ENCODE measurements at places on chromosomes 12 and 14.

GRCh38 chr12:80116735-80117134 is 17.4 kb downstream of the OTOGL start:
- DNase-seq = no peak

GRCh38 chr12:52662918-52663229 is 10.9 kb upstream of the KRT2 start:
- DNase-seq = no peak

- no peak for DNase-seq
Observed at GRCh38 chr12:91704446-91704845, 441.2 kb downstream of the BTG1 start.

GRCh38 chr12:119440803-119441360 is 106.4 kb downstream of the CCDC60 start:
- no peak for DNase-seq

- no peak for DNase-seq
Observed at GRCh38 chr14:74347795-74348100, 523 bp upstream of the VRTN start.

DNA sequence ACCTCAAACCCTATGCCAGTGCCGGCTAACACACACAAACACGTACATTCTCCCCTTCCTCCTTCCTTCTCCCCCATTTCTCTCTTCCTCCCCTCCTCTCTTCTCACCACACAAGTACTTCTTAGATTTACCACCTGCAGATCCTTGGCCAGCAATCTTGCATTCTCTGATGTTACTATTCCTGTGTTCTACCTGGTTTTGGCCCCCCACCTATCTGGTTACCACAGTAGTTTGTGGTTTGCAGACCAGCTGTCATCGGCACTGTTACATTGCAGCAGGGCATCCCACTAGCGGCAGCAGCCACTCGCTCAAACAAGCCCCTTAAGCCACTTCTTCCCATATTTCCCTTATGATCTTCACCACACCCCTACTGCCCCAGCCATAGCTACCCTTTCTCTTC is 3.9 kb downstream of the ABHD4 start:
- DNase-seq = no peak

GRCh38 chr12:28991626-28992025 is 157.5 kb upstream of the FAR2 start:
- no peak for DNase-seq

DNA sequence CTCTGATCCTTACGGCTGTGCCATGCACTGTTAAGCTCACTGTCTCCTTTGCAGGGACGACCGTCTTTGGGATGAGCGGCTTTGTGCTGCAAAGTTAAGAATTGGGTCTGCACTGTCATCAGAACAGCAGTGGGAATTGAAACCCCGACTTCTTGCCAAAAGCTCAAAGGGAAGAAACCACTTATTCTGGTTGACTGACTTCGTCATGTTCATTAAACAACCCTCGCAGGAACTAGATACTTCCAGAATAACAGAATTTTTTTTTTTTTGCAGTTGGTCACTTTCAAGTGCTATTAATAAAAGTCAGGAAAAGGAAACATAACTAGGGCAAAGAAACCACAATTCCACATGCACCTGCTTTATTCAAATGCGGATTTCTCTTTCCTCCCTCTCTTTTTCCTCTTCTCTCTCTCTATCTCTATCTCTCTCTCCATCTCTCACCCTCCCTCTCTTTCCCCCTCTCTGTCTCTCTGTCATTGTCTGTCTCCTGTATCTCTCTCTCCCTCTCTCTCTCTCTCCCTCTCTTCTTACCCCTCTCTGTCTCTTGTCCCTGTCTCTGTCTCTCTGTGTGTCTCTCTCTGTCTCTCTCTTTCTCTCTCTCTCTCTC is 12.3 kb upstream of the GLT1D1 start:
- no peak for DNase-seq

GRCh38 chr14:20642182-20642581 is 691 bp upstream of the OR6S1 start:
- DNase-seq = no peak

Measured in renal cortex interstitium (tissue), 15 donors.